ENCODE measurements at places on chromosomes 1 and 21.

GRCh38 chr1:58075188-58075578 is 471.3 kb downstream of the OMA1 start:
- DNase-seq: no peak

- no peak for DNase-seq
Observed at GRCh38 chr1:94736549-94736948, 83.6 kb upstream of the SLC44A3 start.

DNA sequence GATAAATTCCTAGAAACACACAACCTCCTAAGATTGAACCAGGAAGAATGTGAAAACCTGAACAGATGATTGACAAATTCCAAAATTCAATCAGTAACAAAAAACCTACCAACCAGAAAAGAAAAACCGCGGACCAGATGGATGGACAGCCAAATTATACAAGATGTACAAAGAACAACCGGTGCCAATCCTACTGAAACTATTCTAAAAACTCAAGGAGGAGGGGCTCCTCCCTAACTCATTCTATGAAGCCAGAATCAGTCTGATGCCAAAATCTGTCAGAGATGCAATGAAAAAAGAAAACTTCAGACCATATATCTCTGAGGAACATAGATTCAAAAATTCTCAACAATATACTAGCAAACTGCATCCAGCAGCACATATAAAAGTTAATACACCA is 262.4 kb upstream of the DAB1 start:
- no peak for DNase-seq

DNA sequence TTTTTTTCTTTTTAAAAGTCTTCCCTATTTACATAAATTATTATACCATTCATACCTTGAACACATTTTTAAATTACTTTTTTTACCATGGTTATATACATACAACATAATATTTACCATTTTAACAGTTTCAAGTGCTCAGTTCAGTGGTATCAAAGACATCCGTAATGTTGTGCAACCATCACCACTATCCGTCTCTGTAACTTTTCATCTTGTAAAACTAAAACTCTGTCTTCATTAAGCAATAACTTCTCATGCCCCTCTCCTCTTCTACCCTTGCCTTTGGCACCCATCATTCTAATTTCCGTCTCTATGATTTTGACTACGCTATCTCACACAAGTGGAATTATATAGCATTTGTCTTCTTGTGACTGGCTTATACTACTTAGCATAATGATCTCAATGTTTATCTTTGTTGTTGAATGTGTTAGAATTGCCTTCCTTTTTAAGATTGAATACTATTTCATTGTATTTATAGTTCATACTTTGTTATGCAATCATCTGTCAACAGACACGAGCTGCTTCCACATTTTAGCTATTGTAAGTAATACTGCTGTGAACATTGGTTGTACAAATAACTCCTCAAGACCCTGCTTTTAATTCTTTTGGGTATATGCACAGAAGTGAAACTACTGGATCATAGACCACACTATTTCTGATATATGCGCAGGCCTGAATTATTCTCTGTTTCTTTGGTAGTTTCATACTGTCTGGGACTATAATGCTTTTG is 689.5 kb upstream of the NCAM2 start:
- no peak for DNase-seq

DNA sequence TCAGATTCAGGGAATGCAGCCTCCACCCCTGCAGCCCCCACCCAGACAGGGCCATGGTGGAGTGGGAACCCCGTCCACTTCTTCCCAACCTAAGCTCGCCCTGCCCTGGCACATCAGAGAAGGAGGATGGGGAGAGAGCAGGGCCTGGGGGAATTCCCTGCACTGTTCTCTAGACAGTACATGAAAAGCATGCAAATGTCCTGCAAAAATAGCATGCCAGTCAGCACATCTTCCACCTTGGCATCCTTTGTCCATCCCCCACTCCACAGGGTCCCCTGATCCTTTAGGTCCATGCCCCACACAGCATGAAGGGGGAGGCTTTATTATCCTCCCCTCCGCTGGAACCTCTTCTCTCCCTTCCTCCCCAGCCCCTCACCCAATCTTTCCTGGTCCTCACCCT is 35.0 kb upstream of the RD3 start:
- DNase-seq: no peak

DNA sequence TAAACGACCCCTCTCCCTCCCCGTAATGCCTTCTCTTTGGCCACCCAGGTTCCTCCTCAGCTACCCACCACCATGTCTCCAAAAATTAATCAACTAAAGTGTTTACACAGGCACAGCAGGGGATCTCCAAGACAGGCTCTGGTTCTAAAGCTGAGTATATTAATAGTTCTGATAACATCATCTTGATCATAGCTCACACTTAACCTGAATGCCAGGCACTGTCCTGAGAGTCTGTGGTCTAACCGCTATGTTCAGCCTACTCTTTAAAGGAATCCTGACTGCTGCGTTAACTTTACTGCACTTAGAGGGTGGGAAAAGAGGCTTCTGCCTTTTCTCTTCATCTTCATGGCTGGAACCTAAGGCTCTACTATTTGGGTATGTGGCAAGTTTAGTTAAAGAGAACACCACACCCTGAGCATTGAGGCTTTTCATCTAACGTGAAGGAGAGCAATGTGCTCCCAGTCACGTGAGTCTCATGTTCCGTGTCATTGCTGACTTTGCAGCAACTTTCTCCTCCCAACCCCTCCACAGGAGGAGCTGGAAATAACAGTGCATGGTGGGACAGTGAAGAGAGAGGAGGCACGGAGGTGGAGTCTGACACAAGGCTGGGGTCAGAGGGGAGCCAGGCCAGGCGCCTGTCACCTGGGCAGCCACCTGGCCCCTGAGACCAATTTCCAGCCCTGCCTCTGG is 86.4 kb downstream of the FAM78B start:
- DNase-seq: no peak

DNA sequence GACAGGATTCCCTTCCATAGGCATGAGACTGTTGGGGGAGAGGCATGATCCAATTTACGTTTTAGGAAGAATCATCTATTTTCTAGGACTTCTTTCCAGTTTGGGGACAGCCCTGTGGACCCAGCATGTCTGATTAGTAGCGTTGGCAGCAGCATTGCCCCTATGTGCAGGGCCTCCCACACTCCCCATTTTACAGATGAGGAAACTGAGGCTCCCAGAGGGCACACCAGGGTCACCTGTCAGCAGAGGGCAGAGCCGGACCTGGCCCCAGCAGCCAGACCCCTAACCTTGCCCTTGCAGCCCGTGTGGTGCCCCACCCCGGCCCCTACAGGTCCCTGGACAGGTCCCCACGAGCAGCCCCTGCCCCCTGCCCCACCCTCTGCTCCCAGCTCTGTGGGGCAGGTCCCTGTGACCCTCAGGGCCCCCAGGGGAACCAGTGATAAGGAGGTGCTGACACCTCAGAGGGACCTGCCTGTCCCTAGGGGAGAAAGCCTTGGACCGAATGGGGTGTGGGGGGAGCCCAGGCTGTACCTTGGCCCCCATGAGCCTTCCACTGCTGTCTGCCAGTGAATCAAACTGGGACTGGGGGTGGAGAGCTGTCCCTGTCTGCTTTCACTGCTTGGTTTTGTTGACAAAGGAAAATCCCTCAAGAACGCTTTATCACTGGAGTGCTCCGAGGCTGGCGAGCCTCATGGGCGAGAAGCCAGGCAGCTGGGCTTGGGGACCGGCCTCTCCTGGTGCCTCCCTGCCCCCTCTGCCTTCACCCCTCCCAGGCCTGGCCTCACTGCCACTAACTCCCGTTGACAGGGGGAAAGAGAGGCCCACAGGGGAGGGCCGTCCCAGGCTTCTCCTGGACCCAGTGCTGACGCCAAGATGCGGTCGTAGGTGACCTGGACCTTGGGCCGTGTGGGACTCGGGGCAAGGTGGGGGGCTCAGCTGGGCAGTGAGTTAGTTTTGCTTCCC is 39.4 kb upstream of the CCDC27 start:
- no peak for DNase-seq

DNA sequence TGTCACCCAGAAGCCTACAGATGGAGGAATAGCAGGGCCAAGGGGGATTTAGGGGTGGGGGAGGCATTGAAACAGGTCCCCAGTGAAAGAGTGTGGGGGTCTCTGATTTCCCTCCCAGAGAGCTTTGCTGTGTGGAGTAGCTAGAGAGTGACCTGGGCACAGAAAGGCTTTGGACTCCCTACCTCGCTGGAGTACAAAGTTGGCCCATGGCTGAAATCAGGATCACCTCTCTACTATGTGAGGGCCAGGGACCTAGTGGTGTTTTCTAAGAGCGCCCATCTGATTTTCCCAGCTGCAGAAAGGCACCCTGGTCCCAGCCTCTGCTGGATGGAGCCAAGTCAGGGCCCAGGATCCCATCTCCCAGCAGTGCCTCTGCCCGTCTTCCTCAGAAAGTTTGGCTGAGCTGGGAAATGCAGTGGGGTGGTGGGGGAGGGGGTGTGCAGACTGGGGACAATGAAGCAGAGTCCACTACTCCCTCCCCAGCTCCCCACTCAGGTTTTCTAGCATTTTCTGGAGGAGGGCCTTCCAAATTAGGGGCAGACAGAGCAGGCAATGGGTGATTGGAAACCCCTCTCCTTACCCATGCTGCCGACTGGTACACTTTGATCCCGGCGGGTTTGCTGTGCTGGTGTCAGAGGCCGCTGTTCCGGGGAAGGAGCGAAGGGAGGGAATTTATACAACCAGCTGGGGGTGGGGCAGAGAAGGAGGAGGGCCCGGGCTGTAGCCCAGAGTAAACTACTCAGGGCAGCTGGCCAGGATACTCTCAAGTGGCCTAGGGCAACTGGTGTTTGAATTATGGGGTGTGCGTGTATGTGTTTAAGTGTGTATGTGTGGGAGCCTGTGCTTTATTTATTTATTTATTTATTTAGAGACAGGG is at the start of gene SELENBP1:
TSS of gene SELENBP1 (minus strand) at position 648 of the 877 bp plus-strand sequence. CDS start at position 584, 64 bp downstream.
- no peak for DNase-seq

DNA sequence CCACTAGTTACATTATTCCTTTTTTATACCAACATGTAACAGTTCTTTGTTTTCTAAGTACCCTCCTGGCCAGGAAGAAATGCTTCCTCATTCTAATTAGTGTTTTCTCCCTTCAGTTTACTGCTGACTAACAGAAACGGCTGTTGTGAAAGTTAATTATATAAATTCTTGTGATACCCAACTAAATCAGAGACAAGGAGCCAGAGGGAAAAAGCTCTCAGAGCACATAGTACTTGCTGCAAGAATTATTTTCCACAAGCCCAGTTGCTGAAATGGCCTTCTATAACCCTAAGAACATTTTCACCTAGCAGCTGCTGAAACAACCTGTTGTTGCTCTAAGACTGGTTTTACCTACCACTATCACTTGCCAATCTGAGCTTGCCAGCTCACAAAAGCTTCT is 82.4 kb downstream of the FAF1 start:
- no peak for DNase-seq

DNA sequence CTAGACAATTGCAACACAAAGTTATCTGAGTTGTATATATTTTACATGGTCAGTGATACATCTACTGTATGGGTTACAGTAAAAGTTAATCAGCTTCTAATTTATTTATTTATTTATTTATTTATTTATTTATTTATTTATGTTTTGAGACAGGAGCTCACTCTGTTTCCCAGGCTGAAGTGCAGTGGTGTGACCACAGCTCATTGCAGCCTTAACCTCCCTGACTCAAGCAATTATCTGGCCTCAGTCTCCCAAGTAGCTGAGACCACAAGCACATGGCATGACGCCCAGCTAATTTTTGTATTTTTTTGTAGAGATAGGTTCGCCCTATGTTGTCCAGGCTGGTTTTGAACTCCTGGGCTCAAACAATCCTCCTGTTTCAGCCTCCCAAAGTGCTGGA is 241.6 kb downstream of the PTPRC start:
- no peak for DNase-seq

DNA sequence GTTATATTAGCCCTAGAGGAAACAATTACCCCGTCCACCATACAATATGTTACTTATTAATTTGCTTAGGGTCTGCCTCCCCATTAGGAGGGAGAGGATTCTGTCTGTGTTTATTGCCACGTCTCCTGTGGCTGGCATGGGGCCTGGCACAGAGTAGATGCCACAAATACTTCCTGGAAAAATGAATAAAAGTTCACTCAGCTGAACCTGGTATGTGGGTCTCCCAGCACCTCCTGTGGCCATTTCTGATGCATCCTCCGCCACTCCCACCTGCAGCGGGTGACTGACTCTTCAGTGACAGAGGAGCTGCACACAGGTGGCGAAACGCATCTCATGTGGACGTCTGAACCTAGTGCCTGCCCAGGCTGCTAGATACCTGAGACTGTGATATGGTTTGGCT is 112.7 kb downstream of the CLIC6 start:
- DNase-seq: no peak

DNA sequence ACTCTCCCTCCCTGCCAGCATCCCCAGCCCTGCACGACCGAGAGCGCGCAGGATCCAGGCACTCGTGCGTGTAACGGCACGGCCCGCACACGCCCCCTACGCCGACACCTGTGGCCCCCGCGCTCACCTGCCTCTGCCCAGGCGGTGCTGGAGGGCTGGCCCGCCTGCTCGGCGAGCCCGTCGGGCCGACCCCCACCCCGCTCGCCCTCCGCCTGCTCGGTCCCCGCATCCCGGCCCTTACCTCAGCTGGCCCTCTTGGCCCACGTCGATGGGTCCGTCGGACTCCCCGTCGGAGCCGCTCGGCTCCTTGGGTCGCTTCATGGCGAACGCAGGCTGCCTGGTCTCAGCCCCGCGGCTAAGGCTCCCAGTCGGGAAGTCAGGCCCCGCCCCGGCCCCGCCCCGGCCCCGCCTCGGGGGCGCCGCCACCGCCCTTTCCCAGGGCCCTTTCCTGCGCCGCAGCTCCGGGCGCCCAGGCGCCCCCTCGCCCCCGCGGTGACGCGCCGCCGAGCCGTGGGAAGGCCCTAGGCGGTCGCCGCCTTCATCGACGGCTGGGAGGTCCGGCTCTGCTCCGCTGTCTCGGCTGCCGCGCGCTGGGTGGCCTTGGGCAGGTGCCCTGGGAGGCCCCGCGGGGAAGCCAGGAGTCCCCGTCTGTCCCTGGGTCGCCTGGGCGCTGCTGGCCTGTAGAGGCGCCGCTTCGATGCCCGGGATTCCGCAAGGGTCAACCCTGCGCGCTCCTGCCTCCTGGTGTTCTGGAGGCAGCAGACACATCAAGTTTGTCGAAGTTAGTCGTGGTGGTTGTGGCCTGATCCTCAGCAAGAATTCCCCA is at the start of gene HEYL:
TSS of gene HEYL (minus strand) at position 339 of the 826 bp plus-strand sequence. CDS start at position 321, 18 bp downstream.
- DNase-seq: peak; percentile 75

DNA sequence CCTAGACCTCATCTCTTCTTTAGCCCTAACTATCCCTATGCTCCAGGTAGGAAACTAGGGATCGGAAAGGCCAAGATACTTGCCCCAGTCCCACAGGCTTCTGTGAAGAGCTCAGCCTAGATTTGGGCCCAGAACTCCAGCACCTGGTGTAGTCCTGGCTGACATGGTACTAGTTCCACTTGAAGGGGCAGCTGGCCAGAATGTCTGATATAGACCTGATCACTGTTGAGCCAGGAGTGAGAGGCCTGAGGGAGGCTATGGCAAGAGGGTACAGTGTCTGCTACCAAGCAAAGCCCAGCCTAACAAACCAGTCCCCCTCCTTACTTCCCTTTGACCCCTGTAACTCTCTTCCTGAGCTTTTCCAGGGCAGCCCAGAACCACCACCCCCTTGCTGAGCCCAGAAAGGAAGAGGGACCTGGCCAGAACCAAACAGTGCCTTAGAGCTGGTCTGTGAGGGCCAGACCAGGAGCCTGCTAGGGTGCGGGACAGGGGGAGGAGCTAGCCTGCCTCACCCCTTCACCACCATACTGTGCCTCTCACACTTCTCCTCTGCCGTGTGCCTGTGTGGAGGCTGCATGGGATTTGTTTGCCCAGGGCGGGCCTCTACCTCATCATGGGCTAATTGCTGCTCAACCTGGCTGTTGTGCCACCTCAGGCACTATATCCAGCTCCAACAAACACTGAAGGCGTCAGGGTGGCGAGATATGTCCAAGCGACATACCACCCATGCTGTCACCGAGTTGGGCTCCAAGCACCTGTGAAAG is 10.9 kb downstream of the POMGNT1 start:
- DNase-seq: no peak

- peak; percentile 39 for DNase-seq
Observed at GRCh38 chr1:108079440-108080025, 114.6 kb upstream of the VAV3 start.

Data from stimulated activated CD4-positive, alpha-beta T cell treated with anti-CD3 and anti-CD28 coated beads, Interleukin-2, amount 100 ng/mL, for 24 hours (primary cell).